ENCODE measurements at places on chromosomes 4 and X. TPM values are rescaled to one million over a fixed set of nuclear protein-coding genes. Genes with fewer than 3 reads are reported as not detected.

DGAT2L6 gene
- total RNA-seq, result not detected

DNA sequence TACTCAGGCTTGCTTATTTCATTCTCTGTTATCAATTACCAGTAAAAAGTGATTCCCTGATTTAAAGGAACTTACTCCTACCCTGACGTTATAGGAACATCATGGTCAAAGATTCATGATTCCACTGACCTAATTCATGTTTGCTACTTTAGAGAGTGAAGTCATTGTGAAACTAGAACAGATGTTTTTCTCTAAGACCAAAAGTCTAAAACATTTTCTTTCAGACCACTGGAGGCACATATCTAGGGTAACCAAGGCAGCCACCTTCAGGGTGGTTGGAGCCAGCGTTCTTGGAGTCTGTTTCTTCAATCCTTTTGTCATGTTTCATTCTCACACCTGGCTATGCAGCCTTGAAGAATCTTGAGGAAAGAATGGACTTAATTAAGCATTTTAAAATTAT lies 77.8 kb downstream of the GALNTL6 start:
- no peak for DNase-seq
- no peaks in the 10 kb centered on the region for H3K36me3 ChIP-seq
- no peaks in the 10 kb centered on the region for H3K27me3 ChIP-seq
- H3K4me1 ChIP-seq, result no peaks in the 10 kb centered on the region

- DNase-seq, result no peak
- no peak overlapping the region for H3K4me3 ChIP-seq
- H3K36me3 ChIP-seq, result no peaks in the 10 kb centered on the region
- H3K4me1 ChIP-seq, result peaks cover 31% of the 10 kb centered on the region
- H3K27ac ChIP-seq, result no peak overlapping the region
Observed at GRCh38 chr4:76622126-76622525, 187.1 kb downstream of the SHROOM3 start.

TBC1D8B gene
- 12.3 TPM for total RNA-seq

- H3K27me3 ChIP-seq, result no peaks in the 10 kb centered on the region
- no peak overlapping the region for H3K4me3 ChIP-seq
- no peaks in the 10 kb centered on the region for H3K4me1 ChIP-seq
- DNase-seq, result no peak
- H3K36me3 ChIP-seq, result no peaks in the 10 kb centered on the region
Observed at GRCh38 chr4:21011106-21011505, 310.8 kb downstream of the PACRGL start.

FHIP1A gene
- 4.4 TPM for total RNA-seq

DNA sequence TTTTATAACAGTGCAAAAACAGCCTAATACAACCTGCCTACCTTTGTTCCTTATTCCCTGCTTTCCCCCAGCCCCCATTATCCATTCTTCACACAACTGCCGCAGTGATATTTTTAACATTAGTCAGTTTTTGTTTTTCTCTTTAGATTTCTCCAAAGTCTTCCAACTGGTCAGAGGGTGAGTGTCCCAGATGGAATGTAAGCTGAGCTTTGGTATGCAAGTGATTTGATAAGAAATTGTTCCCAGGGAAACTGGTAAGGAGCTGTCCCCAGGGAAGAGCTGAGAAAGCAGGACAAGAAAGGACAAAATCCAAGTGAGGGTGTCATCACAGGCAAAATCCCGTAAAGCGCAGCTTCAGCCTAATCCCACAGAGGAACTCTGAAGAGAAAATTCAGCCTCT lies 475.5 kb upstream of the ADGRL3 start:
- H3K27me3 ChIP-seq, result no peaks in the 10 kb centered on the region
- no peaks in the 10 kb centered on the region for H3K36me3 ChIP-seq
- DNase-seq, result peak; percentile 43
- H3K4me3 ChIP-seq, result no peak overlapping the region

DNA sequence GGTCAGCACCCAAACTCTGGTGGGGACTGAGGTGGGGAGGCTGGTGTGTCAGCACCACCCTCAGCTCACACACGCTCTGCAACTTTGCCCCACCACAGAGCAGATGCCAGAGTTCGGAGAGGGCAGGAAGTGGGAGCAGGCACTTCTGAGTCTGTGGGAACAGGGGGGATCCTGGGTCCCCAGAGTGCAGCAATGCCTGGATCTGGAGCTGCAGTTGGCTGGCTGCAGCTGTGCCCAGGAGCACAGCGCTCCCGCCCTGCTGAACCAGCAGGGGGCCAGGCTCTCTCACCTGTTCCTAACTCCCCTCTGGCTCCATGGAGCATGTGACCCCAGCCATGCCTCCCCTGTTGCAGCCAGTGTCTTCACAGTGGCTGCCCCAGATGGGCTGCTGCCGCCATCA lies 252.4 kb downstream of the SPOCK3 start:
- no peak overlapping the region for H3K27ac ChIP-seq
- H3K27me3 ChIP-seq, result no peaks in the 10 kb centered on the region
- no peak overlapping the region for H3K4me3 ChIP-seq
- H3K4me1 ChIP-seq, result no peaks in the 10 kb centered on the region
- DNase-seq, result peak; percentile 15

DNA sequence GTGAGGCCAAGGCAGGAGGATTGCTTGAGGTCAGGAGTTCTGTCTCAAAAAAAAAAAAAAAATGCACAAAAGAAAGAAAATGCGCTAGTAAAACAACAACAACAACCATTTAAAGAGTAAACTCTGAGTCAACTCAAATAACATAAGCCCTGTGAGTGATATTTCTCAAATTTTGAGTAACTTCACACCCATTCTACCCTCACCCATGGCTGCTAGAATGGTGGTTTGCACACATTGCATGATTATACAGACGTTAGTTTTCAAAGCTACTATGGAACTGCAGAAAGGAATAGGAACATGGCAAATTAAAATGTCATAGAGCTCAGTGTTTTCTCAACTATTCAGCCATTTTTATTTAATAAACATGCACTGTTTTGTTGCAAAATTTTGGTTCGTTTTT lies 145.9 kb downstream of the OPHN1 start:
- peaks cover 6% of the 10 kb centered on the region for H3K27me3 ChIP-seq
- no peaks in the 10 kb centered on the region for H3K4me1 ChIP-seq
- no peak overlapping the region for H3K27ac ChIP-seq
- H3K36me3 ChIP-seq, result no peaks in the 10 kb centered on the region
- no peak for DNase-seq

GRCh38 chrX:110836982-110837381 lies 41.4 kb upstream of the CHRDL1 start:
- no peaks in the 10 kb centered on the region for H3K36me3 ChIP-seq
- H3K27me3 ChIP-seq, result peaks cover 30% of the 10 kb centered on the region
- no peak overlapping the region for H3K4me3 ChIP-seq
- no peak overlapping the region for H3K27ac ChIP-seq
- no peak for DNase-seq
- H3K4me1 ChIP-seq, result no peaks in the 10 kb centered on the region

- H3K4me1 ChIP-seq, result no peaks in the 10 kb centered on the region
- DNase-seq, result no peak
- no peaks in the 10 kb centered on the region for H3K27me3 ChIP-seq
- no peak overlapping the region for H3K4me3 ChIP-seq
- H3K36me3 ChIP-seq, result no peaks in the 10 kb centered on the region
Observed at GRCh38 chr4:72209600-72209999, 177.8 kb downstream of the NPFFR2 start.

EDA2R gene
- total RNA-seq, result 13.4 TPM

STK32B gene
- total RNA-seq, result 2.7 TPM

- H3K4me1 ChIP-seq, result no peaks in the 10 kb centered on the region
- DNase-seq, result no peak
- no peak overlapping the region for H3K4me3 ChIP-seq
- no peak overlapping the region for H3K27ac ChIP-seq
- peaks cover 5% of the 10 kb centered on the region for H3K27me3 ChIP-seq
- no peaks in the 10 kb centered on the region for H3K36me3 ChIP-seq
Observed at GRCh38 chrX:38732866-38733265, 68.4 kb upstream of the MID1IP1 start.

DDX60 gene
- total RNA-seq, result 19.5 TPM

DNA sequence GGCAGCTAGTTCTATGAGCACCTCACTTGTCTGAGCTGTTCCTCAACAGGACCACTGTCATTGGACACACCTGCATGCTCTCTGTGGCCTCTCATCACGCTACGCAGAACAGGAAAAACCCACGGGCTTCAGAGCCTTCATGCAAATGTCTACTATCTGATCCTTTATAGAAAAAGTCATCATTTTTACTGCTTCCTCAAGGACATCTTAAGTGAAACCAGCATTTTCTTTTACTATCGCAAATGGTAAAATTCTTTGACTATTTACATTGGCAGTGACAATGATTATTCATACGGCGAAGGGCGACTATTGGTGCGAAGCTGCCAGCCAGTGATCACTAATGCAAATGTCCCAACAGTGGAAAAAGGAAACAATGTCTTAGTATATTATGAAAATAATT lies 147.0 kb downstream of the AFAP1 start:
- peaks cover 29% of the 10 kb centered on the region for H3K4me1 ChIP-seq
- H3K27me3 ChIP-seq, result no peaks in the 10 kb centered on the region
- H3K27ac ChIP-seq, result peak overlapping the region; percentile 70
- H3K4me3 ChIP-seq, result no peak overlapping the region
- H3K36me3 ChIP-seq, result peaks cover 91% of the 10 kb centered on the region

DNA sequence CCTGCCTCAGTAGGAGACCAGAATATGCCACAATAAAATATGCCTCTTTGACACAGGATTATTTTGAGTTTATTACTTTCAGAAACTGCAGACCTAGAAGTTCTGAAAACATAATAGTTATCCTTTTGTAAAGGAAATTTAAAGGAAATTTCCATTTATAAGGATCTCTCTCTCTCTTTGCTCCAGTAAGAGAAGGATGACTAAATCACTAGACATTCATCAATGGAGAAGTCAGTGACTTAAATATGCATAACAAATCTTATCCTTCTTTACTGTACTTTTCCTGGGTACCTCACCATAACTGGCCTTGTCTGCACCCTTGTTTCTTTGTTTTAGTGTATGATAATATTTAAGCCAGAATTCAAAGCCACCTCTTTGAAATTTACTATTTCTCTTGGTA lies 28.3 kb upstream of the OPHN1 start:
- H3K4me3 ChIP-seq, result no peak overlapping the region
- no peaks in the 10 kb centered on the region for H3K27me3 ChIP-seq
- no peaks in the 10 kb centered on the region for H3K36me3 ChIP-seq

Measured in osteoblast (primary cell).